ENCODE measurements at places on chromosomes 4 and X.

GRCh38 chr4:158255727-158256324, 45.5 kb downstream of the TMEM144 start:
- DNase-seq, result no peak

DNA sequence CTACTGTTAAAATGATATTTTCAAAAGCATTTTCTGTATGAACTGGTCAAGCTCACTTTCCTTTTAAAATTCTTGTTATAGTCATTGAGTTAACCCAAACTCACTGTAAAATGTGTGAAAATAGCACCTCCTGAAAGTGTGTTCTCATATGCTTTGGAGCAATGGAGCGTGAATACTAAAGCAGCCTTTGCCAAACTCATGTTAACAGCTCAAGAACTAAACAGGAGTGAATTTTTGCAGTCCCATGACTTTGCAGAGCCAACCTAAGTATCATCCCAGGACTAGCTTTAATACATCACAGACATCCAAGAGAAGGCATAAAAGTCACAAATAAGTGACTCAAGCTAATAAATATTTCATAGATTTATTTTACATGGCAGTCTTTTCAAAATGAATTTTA, 2.3 kb downstream of the AMMECR1 start:
- no peak for DNase-seq

GRCh38 chr4:16498978-16499377, 272.7 kb upstream of the TAPT1 start:
- no peak for DNase-seq

DNA sequence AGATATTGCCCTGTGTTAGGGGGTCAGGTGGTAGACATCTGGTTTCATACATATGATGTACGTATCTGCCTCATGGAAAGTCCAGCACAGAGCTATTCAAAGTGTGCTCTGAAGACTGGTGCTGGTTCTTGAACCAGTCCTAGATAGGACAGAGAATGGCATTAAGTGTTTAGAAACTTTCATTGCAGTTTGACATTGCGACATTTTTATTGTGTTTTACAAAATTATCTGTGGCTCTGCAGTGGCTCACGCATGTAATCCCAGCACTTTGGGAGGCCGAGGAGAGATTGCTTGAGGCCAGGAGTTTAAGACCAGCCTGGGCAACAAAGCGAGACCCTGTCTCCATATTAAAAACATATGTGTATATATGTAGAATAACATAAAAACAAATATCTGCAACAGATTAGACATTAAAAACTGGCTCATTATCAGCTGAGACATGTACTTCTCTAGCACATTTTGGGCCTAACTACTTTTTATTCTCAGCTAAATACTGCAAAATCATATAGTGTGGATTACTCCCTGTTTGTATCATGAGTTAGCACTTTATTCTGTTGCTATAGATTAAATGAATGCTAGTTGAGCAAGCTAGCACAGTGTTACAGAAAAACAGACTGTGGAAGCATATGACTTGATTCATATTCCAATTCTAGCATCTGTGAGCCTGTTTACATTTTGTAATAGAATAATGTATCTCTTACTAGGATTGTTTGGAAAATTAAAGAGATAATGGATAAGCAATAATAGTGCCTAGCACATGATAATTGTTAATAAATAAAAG, 57.1 kb downstream of the USP9X start:
- DNase-seq, result no peak

- DNase-seq, result no peak
These were observed 57.8 kb downstream of the PPP1R2C start for GRCh38 chrX:42720209-42720608.

DNA sequence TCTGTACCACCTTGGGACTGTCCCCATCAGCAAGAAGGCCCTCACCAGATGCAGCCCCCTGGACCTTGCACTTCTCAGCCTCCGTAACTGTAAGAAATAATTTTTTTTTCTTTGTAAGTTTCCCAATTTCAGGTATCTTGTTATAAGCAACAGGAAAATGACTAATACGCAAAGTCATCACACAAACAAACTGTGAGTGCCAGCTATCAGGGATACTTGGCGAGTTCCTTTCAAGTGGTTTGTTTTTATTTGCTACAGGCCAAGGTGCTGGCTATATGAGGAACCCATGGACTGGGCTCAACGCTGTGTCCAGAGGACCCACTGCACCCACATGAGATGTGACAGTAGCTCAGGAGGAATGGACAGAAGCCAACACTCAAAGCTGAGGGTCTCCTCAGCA, 11.5 kb upstream of the GPM6B start:
- no peak for DNase-seq

DNA sequence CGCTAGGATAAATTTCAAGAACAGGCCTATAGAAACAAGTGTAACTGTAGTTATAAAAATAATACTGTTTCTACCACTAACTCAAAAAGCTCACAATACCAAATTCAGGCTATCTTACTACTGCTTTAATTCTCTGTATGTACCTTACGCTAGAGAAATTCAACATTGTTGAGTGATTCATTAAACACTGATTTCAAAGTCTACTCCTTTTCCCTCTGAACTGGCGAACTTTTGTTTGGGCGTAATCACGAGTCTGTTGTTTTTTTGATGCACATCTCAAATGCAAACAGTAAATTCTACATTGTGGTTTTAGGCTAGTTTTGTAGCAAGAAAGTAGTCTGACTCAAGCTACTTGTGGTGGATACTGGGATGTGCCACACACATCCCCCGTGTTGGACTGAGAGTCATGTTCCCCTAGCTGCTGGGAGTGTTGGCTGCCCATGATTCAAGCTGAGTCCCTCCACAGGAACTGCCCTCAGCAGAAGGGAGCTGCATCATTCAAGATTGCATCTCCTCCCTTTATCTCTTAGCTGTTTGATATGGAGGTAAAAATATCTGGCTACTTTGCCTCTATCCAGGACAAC, 406.1 kb downstream of the RAPGEF2 start:
- DNase-seq, result no peak

- no peak for DNase-seq
These were observed 44.8 kb downstream of the RBPJ start for GRCh38 chr4:26365537-26366150.

DNA sequence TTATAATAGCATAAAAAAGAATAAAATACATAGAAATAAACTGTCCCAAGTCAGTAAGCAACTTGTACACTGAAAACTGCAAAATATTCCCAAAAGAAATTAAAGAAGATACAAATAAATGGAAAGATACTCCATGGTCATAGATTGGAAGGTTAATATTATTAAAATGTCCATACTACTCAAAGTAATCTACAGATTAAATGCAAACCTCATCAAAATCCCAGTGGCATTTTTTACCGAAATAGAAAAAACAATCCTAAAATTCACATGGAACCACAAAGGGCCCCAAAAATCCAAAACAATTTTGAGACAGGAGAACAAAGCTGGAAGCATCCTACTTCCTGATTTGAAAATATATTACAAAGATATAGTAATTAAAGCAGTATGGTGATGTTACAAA, 133.0 kb downstream of the NDST3 start:
- no peak for DNase-seq

All from activated CD8-positive, alpha-beta memory T cell treated with anti-CD3 and anti-CD28 coated beads for 48 hours (primary cell).